Esophagus muscularis mucosa (tissue), 4 donors: ENCODE measurements at places on chromosomes 12 and 14.
A peak's percentile ranks its signal among the peaks of the same experiment; 100 is the strongest.

- no peak for DNase-seq
Observed at GRCh38 chr12:101759396-101760047, 20.3 kb upstream of the SYCP3 start.

DNA sequence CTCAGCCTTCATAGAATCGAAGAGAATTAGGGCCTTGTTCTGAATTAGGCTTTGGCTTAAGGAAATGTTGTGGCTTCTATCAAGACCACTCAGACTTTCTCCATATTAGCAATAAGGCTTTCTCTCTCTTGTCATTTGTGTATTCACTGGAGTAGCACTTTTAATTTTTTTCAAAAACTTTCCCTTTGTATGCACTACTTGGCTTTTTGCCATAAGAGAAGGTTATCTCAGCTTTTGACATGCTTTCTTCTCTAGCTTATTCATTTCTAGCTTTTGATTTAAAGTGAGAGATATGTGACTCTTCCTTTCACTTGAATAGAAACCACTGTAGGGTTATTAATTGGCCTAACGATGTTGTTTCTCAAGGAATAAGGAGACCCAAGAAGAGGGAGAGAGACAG lies 244.2 kb downstream of the GPHN start:
- no peak for DNase-seq

DNA sequence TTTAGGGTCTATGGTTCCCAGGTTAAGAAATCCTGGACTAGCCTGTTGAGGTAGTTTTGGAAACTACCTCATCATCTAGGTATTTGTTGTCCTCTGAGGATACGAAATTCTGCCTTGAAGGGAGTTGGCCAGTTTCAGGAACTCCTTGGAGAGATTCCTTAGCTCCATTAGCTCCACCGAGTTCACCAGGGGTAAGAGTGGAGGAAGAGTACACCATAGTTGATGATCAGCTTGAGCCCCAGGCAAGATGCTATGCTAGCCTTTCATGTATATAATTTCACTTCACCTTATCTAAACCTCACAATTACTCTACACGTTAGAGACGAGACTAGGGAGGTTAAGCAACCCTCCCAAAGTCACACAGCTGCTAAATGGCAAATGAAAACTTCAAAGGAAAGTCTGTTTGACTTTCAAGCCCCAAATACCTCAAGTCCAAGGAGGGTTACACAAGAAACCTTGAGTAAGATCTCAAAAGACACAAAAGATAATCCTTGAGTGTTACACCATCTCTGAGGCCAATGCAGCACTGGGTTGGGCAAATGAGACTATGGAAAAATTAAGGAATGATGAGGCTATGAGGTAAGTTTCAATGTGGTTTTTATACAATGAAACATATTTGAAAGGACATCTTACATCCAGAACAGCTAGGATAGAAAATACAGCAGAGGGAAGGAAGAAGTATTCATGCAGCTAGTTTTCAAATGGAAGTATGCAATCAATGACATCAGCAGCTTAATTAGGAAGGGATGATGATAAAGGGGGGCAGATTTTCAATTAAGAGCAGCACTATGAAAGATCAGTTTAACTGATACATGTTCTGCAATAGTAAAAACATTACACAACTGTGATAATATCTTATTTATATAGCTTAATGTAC lies 97.2 kb upstream of the KRAS start:
- DNase-seq: no peak

DNA sequence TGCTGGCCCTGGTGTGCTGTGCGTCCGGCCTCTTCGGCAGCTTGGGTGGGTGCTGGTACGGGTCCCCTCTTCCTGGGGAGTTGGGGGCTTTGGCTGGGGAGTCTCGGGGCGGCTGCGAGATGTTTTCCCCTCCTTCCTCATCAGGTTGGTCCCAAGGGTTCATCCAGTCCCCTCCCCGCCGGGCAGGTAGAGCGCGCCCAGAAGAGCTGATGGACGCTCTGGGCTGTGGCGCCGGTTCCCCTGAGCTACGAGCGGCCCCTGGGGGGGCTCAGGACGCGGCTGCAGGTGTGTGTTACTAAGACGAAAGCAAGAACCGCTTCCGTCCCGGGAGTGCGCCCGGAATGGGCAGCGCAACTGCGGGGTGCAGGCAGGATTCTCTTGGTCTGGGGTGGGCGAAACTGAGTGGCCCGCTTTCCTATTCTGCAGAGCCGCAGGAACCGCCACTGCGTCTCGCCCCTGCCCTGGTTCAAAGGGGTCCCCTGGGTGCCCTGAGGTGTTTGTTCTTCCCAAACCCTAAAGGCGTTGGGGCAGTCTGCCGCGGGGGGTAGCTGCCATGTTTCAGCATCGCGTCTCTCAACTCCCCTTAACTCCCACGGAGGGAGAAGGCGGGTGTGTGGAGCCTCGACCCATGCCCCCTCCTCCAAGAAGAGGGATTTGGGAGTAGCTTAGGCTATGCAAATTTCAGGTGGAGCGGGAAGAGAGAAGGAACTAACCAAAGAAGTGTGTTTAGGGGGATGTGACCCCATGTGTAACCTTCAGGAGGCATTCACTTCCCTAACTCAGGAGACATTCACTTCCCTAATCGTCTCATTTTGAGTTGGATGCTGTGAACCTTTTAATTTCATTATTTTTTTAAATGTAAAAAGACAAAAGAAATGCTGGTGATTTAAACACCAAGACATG lies 1.2 kb downstream of the SLC24A4 start:
- no peak for DNase-seq

- no peak for DNase-seq
Observed at GRCh38 chr12:57107456-57108155, 3.6 kb downstream of the STAT6 start.

GRCh38 chr12:52798003-52798670 lies 2.2 kb upstream of the KRT3 start:
- no peak for DNase-seq

DNA sequence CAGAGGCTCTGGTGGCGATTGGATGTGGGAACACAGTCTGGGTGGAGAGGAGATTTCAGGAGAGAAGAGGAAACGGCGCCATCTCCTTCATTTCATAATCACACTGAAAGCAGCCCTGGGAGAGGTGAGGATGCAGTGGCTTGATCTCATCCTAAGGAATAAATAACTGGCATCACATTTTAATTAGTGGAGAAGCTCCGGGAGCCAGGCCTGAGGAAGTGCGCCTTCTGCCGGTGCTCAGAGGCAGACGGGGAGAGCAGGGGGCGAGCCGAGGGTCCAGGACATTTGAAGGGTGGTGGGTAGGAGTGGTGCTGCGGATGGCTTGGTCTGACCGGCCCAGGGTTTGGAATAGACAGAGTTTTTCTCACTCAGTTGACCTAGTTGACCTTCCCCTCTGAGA lies 265.0 kb downstream of the CACNA1C start:
- no peak for DNase-seq

GRCh38 chr12:66398931-66399910 lies 96.9 kb downstream of the HELB start:
- DNase-seq: no peak

GRCh38 chr14:93228550-93228949 lies 21.5 kb downstream of the UBR7 start:
- no peak for DNase-seq

- peak; percentile 19 for DNase-seq
Observed at GRCh38 chr14:32014057-32014456, 63.0 kb upstream of the ARHGAP5 start.

GRCh38 chr12:93824514-93825500 lies 147.6 kb downstream of the CRADD start:
- DNase-seq: no peak

GRCh38 chr14:68363843-68364767 lies 428.8 kb downstream of the ZFP36L1 start:
- no peak for DNase-seq

DNA sequence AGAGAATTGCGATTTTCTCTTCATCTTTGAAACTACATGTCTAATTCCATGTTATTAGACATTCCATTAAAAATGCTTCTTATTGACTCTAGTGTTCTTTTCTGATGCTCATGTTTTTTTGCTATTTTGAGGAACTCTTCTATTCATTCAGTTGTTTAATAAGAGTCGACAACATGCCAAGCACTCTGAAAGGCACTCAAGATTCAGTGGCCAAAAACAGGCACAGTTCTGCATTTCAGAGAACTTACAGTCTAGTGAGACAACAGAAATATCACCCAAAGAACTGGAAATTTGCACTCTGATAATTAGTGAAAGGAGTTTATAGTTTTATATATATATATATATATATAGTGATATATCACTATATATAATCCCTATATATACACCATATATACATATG lies 111.7 kb downstream of the TSHR start:
- no peak for DNase-seq

- DNase-seq: no peak
Observed at GRCh38 chr12:29329411-29329810, 51.6 kb downstream of the ERGIC2 start.

DNA sequence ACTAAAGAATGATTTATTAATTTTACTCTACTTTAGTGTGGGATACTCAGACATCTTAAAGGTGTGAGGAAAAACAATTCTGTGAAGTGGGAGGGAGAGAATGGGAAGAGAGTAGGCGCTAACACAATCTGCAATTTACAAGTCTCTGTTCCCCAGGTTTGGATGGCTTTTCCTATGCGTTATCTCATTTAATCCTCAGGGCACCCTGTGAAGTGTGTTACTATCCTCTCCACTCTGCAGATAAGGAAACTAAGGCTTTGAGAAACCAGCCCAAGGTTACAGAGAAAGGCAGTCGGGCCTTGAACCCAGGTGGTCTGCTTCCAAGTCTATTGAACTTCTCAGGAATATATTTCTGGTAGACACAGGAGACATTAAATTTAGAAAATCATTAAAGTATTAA lies 36.2 kb upstream of the TUBA1C start:
- no peak for DNase-seq

- no peak for DNase-seq
Observed at GRCh38 chr12:23895792-23896218, 53.7 kb downstream of the SOX5 start.

- no peak for DNase-seq
Observed at GRCh38 chr12:86600664-86601231, 344.6 kb upstream of the MGAT4C start.

GRCh38 chr12:81077686-81078441 lies at the start of gene ACSS3:
Gene ACSS3 (plus strand): TSS chr12:81078079. CDS start chr12:81078121, 42 bp downstream.
- peak; percentile 92 for DNase-seq

DNA sequence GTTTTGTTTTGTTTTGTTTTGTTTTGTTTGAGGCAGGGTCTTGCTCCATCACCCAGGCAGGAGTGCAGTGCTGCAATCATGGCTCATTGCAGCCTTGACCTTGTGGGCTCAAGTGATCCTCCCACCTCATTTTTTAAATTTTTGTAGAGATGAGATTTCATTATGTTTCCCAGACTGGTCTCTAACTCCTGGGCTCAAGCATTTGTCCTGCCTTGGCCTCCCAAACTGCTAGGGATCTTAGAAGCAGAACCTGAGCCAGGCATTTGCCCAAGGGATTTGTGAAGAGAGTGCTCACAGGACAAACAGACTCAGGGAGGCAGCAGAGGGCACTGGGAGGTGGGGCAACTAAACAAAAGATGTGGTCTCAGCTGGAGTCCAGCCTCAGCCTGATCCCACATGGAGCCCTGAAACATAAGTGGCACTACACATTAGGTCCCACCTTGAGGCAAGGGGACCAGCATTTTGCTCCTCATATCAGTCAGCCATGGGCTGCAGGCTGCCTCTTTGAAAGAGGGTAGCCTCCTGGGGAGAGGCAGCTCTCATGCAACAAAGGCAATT lies 86.2 kb upstream of the CMKLR1 start:
- DNase-seq: no peak

- peak; percentile 72 for DNase-seq
Observed at GRCh38 chr14:98226411-98226810, 1045.6 kb downstream of the BCL11B start.

DNA sequence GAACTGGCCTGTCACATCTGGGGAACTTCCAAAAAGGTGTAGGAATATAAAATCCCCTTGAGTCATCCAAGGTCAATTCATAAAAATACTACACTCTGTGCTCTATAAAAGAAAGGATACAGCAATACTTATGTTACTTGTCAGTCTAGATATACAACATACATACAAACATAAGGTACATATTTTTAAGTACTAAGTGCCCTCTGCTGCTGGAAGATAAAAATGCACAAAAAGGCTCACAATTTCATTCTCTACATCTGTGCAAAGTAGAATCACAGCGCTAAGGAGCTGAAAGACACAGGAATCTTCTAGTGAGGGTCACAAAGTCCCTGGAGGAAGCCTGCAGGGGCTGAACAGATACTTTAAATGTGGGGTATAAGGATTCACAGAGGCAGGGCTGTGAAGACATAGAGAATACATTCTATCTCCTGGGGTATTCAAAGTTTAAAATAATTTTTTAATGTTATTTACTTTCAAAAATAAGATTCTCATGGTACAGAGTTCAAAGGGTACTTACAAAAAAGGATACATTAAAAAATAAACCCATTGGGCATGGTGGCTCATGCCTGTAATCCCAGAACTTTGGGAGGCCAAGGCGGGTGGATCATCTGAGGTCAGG lies 10.2 kb upstream of the GOLGA5 start:
- DNase-seq: no peak

GRCh38 chr12:71085575-71085974 lies 72.2 kb downstream of the TSPAN8 start:
- DNase-seq: no peak

DNA sequence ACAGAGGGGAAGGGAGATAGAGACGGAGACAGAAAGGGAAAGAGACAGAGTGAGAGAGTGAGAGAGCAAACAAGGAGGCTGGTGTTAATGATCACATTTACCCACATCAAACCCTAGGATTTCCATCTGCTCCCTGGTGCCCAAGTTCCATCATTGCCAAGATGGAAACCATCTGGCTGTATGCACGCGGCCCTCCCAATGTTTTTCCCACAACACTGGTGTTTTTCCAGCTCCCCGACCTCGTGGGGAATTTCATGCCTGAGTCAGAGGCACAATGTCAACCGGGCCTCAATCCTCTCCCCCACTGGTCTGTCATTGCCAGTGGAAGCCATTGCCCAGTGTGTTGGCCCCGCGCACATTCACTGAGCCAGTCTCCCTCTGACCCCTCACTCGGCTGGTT lies 19.9 kb upstream of the BDKRB2 start:
- DNase-seq: no peak

DNA sequence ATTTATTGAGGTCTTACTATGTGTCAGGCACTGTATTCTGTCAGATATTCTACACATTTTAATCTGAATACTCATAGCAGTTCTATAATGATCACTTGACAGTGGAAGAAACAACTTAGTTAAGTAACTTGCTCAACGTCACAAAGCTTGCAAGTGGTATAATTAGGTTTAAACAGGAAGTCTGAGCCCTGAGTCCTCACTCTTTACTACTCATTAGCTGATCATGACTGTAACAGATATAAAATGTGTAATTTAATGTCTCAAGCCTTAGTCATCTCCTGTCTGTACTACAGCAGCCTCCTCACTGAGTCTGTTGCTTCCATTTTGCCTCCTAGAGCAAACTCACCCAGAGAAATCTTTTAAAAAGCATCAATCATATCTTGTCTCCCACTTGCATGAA lies 38.9 kb downstream of the PPP4R4 start:
- no peak for DNase-seq

- no peak for DNase-seq
Observed at GRCh38 chr14:21201732-21202462, 46.0 kb upstream of the OR5AU1 start.

- no peak for DNase-seq
Observed at GRCh38 chr12:119381471-119382235, 47.1 kb downstream of the CCDC60 start.
